Effector memory CD8-positive, alpha-beta T cell (primary cell): ENCODE measurements at places on chromosomes 3 and 15.

DNA sequence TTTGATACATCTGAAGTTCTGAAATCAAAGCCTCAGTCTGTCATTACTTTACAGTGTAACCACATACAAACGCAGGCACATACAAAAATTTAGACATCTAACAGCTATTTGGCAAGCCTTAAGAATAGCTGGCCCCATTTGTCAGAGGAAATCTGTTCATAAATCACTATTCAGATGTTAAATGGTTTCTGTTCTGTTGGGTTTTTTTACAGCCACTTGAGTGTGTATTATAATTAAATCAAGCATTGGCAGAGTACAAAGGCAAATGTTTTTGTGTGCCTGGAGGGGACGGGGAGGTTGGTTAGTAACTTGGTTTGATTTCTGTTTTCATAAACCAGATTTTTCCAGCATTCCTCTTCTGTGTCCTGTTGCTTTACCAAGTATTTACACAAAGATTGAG, 24.1 kb downstream of the PIGB start:
- no peak for DNase-seq

DNA sequence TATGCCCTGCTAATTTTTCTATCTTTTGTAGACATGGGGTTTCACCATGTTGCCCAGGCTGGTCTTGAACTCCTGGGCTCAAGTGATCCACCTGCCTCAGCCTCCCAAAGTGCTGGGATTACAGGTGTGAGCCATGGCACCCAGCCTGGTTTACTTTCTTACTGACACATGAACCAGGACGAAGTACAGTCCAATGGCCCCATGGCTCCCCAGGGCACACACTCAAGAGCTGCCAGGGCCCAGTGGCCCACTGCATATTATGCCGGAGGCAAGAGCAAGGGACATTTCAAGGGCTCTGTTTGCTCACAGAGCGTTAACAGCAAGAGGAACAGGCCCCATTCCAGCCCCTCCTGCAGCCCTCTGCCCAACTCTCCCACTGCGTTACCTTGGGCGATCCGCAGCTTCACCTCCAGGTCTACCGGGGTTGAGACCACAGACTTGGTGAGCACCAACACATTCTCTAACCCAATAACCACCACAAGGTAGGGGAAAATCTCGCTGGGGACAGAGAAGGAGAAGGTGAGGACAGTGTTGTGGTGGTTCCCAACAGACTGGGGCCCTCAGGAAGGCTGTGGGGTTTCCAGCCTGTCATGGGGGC, 42.8 kb downstream of the PTPN23 start:
- no peak for DNase-seq

DNA sequence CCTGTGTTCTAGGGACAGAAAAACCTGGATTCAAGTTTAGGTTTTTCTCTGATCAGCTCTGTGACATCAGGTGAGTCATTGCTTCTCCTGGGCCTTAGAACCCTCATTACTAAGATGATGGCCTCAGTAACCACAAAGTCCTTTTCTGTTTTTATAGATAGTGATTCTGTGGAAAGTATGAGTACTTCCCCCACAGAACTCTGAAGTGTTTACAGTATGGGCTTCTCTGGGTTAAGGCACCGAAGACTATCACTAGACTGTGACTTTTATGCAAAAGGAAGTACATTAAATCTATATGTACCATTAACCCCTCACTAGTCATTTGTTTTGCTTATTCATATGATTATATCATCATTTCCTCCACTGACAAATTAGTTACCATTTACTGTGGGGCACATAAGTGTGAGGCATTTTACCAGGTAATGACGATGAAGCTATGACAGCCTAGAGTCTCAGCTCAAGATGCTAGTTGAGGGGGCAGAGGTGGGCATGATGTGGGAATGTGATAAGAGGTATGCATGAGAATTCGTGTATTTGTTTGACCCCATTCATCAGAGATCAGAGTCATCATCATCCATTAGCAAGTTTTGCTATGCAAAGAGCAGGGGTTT, 15.0 kb upstream of the RORA start:
- DNase-seq: no peak

GRCh38 chr15:90000186-90001001, 730 bp upstream of the ZNF710 start:
- DNase-seq: no peak

DNA sequence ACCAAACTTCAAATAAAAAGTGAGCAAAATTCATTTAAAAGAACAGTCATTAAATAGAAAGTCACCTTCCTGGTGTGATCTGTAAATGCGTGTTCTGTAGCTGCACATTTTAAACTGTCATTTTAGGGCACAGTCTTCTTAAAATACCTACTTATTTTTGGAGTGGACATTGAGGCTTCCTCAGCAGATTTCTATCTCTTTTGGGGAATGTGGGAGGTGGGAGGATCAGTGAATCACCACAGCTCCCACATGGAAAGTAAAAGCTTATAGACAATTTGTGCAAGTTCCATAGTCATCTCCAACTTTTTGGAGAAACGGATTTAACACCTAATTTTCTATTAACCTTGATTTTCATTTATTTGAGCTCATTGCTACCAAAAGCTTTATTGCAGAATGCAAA, 21.0 kb upstream of the MOBP start:
- no peak for DNase-seq

DNA sequence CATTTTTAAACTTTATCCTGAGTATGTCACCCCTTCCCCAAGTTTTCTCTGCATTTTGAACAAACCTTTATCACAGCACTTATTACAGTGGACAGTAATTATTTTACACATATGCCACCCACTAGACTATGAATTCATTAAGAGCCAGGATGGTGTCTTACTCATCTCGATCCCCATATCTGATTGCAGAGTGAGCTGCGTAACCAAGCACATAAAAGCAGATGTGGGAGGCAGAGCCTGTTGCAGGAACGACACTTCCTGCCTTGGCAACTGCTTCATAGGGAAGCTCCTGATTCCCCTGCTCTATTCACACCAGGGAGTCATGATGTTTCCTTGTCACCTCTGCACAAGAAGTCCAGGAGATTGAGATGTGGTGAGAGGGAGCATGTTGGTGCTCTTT, 91.1 kb downstream of the MINAR1 start:
- no peak for DNase-seq
